ENCODE measurements at places on chromosomes 11 and 22.

DNA sequence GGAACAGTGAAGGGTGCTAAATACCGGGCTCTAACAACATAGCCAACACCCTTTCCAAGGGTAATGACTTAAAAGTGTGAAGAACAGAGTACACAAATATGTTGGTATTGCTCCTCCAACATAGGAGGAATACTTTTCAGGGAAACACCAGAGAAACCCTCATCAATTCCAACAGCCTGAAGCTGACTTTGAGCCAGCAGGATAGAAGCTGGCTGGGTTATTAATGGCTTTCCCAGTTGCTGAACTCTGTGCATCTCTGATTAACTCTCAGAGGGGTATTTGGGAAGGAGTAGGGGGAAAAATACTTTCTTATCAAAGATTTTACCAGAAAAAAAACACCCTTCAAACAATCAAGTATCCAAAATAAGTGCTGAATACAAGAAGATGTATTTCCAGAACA is 95.6 kb downstream of the AMBRA1 start:
- DNase-seq: no peak

- DNase-seq: no peak
Measured at GRCh38 chr11:121929581-121929980, 186.4 kb downstream of the BLID start.

GRCh38 chr11:102168481-102168880 is 58.2 kb downstream of the YAP1 start:
- no peak for DNase-seq

DNA sequence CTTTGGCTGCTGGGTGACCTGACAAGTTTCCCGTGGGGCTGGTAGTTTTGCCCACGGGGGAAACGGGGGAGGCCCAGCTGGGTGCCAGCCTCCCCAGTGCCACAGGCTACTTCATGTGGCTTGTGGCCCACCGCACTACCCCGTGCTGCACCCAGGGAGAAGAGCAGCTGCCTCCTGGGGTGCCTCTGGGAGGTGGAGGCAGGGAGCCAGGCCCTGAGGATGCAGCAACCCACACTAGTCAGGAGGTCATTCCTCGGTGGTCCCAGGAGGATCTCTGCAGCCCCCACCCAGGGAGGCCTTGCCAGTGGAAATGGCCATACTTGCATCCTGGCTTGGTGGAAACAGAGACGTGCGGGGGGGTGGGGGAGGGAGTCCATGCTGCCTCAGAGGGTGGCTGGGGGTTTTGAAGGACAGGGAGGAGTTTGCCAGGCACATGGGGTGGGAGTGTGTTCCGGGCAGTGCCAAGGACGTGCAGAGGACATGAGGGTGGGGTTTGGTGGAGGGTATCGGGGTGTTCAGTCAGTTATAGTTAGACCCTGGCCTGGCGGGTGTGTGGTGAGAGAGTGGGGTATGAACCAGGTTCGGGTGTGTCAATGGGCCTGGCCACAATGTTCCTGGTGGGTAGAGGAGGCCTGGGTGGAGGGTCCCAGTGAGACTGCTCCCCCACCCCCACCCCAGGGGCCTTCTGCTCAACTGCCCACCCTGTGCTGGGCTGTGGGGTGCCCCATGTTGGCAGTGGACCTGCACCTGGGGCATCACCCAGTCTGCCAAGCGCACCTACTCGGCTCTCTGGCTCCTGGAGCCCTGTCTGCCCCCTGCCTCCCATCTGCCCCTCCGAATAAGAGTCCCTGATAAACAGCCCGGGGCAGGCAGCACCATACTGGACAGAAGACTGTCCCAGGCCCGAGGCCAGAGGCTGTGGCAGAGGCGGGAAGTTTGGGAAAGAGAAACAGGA is 3.8 kb downstream of the PIM3 start:
- no peak for DNase-seq

DNA sequence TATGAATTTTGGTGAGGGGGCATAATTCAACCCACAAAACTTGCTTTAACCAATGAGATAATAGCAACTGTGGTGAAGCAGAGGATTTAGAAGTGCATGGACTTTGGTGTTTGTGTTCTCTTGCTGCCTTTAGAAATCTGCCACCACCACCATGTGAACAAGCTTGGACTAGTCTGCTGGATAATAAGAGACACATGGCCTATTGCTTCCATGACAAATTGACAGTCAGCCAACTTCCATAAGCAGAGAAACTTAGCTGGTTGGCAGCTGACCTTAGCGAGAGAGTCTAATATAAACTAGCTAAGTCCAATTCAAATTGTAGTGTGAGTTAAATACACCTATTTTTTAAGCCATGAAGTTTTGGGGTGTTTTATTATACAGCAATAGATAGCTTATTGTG is 482.1 kb upstream of the ANO5 start:
- no peak for DNase-seq

GRCh38 chr11:66289548-66290329 is 796 bp upstream of the YIF1A start:
- peak; percentile 24 for DNase-seq

GRCh38 chr22:27825174-27825573 is 23.6 kb upstream of the MN1 start:
- DNase-seq: no peak

DNA sequence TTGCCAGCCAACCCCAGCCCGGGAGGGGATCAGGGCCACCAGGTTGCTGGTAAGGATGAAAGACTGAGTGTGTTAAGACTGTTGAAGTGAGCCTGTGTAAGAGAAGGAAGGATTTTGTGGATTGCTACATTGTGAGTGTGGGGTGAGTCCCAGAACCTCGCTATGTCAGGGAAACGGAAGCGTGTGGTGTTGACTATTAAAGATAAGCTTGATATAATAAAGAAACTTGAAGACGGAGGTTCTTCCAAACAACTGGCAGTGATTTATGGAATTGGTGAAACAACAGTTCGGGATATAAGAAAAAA is 627 bp downstream of the JRKL start:
- peak; percentile 22 for DNase-seq

Data from Panc1 (cell line).